Non-pigmented ciliary epithelial cell (primary cell): ENCODE measurements at places on chromosomes 5 and 9.

- no peak for DNase-seq
Observed at GRCh38 chr5:43140286-43140685, 19.6 kb downstream of the ZNF131 start.

DNA sequence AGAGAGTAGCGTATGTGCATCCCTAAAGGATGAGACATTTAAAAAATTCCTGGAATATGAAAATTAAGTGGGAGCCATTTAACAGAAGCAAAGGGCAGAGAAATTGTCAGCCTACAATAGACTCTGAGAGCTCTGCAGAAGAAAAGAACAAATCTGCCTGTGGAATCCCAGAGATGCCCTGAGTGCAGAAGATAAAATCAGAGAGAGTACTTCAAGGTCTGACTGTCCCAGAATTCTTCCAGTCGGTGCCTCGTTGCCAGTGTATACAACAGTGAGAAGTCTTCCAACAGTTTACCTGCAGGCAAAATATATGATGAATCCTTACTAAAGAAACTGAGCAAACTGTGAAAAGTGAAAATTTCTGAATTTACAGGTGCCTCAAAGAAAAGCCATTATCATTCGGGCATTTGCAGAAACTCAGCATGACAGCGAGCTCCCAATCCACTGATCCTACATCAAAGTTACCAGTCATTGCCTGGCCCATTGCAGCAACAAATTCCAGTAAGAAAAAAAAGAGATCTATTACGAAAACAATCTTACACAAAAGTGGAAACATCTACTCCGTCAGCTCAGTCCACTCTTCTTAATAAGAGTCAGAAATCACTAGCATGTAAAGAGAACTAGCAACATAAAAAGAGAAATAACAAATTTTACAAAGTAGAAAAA, 92.8 kb upstream of the VCAN start:
- no peak for DNase-seq

GRCh38 chr9:38724754-38725153, 4.8 kb upstream of the FAM240B start:
- no peak for DNase-seq

- no peak for DNase-seq
Observed at GRCh38 chr5:172918421-172919371, 40.5 kb upstream of the RPL26L1 start.

- DNase-seq: no peak
Observed at GRCh38 chr5:74274326-74274725, 366.2 kb downstream of the ENC1 start.

DNA sequence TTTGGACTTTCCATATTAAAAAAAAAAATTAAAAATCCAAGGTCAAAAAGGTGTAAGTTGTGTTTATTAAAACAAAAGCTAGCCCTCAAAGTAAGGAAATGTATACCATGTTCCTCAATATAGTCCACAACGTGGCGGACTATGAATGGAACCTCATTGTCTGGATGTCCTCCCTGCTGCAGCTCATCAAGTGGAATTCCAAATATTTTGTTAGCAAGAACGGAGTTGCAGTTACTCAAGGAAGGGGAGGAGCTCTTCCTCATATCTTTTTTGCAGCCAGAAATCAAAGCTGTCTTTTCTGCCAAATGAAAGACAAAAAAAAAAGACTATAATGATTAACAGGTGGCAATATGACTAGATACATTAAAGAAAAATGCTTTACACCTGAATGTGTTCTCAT, 14.0 kb downstream of the FAM13B start:
- DNase-seq: no peak
